Activated CD4-positive, alpha-beta memory T cell treated with anti-CD3 and anti-CD28 coated beads, Interleukin-2, amount 10 ng/mL, durations not matched to agents 7 days and 5 days (primary cell): ENCODE measurements at places on chromosomes 3 and 15. TPM values are rescaled to one million over a fixed set of nuclear protein-coding genes. Genes with fewer than 3 reads are reported as not detected.

GRCh38 chr15:99955532-99955931, 222.3 kb upstream of the LYSMD4 start:
- no peak for DNase-seq

DNA sequence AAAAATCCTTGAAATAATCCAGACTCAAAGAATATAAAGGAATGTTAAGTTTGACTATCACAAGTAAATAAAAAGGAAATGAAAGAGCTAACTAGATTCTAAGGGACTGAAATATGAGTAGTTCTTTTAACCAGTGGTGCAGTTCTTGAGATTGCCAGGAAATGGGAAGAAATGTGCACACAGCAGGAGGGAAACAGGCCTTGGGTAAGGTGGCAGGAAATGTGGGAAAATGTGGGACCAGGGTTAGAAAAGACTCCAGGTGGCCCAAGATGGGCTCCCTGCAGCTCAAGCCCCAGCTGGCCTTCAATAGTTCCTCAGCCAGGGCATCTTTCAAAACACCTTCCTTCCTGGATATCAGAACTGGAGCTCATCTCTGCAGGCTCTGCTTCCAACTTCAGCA, 181.3 kb downstream of the ISL2 start:
- DNase-seq: no peak

- DNase-seq: no peak
Observed at GRCh38 chr15:45146405-45146804, 16.6 kb downstream of the DUOX1 start.

GRCh38 chr15:25670025-25670554, 193.0 kb downstream of the ATP10A start:
- no peak for DNase-seq

Gene SPINK8
- not detected for total RNA-seq
